Activated naive CD4-positive, alpha-beta T cell treated with Interleukin-2 at 50 U/mL for 16 hours (primary cell): ENCODE measurements at places on chromosomes 3 and 15.

- no peak for DNase-seq
These were observed 156.6 kb upstream of the NUDT16 start for GRCh38 chr3:131224886-131225550.

GRCh38 chr15:80587007-80587406 is 108.1 kb upstream of the ABHD17C start:
- no peak for DNase-seq

- DNase-seq, result no peak
These were observed 167.5 kb upstream of the TOPAZ1 start for GRCh38 chr3:44074181-44074580.

GRCh38 chr3:197593046-197593380 is 37.2 kb upstream of the BDH1 start:
- no peak for DNase-seq

DNA sequence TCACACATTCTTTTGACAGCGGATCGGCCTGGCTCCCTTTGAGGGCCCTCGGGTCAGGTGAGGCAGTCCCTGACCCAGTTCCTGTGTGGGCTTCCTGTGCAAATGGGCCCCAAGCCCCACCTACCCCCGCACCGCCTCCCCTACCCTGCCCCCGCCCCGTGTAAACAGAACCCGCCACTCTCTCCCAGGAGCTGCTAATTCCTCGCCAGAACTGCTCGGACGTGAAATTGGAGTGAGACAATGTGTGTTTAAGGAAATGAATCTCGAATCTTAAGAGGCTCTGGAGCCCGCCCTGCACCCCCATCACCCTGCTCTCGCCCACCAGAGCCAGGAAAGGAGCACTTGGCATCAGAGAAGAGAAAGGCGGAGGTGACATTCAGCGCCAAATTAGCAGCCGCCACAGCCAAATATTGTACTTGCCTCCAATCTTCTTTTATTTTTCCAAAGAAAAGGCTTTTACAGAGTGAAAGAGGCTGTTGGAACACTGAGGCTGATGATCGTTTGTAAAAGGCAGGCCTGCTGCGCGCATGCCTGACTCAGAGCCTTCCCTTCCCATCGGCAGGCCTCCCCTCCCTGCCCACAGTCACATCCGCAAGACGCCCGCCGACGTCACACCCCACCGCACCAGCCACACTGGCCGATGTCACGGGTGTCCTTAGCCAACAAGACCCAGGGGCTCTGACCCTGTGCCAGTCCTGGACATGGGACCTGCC is 53.1 kb downstream of the CACNA2D2 start:
- DNase-seq, result peak; percentile 49

DNA sequence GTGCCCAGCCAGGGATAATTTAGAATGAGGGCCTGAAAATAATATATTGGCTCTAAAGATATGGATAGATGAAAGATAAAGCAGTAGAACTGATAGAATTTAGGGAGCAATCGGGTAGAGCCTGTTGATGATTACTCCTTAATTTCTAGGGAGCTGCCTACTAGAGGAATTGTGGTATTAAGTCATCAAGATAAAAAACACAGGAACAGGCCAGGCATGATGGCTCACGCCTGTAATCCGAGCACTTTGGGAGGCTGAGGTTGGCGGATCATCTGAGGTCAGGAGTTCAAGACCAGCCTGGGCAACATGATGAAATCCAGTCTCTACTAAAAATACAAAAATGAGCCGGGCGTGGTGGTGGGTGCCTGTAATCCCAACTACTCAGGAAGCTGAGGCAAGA is 130.4 kb downstream of the PCCB start:
- DNase-seq, result no peak

DNA sequence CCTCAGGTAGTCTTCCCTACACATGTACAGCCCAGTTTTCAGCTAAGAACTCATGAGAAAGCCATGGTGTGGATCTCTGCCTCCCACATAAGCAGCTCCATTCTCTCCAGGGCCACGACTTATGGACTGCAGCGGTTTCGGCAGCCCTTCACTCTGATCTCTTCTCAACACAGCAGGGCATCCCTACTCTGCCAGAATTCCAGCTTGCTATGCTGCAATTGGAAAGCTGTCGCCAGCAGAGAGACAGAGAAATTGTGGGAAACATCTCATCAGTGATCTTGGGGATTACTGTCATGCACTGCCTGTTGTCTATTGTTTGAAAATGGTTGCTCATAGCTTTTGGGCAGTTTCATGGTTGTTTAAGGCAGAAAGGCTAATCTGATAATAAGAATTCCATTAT is 11.9 kb upstream of the BLM start:
- no peak for DNase-seq

DNA sequence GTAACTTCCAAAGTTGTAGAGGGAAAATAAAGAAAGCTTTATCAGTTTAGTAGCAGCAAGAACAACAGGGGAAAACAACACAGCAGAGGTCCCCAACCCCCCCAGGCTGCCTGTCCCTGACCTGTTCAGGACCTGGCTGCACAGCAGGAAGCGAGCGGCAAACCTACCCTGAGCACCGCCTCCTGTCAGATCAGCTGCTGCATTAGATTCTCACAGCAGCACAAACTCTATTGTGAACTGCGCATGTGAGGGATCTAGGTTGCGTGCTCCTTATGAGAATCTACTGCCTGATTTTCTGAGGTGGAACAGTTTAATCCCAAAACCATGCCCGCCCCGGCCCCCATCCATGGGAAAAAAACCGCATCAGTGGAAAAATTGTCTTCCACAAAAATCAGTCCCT is 40.3 kb downstream of the USP50 start:
- DNase-seq, result no peak

DNA sequence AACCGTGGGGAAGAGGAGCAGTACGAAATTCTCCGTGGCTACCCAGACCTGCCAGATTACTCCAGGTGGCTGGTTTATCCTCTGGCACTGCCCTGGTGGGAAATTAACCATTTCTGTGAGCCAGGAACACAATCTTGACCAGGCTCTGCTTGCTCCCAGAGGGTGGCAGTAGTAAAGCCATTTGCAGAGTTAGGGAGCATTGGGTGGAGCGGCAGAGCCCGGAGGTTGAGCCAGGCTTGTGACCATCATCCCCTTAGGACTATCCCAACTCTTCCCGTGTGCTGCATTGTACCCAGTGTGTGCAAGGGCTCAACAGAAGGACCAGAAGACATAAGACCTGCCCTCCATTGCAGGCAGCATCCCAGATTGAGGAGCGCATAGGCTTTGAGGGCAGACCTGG is 5.3 kb downstream of the KNG1 start:
- no peak for DNase-seq

GRCh38 chr15:79030470-79030869 is 60.1 kb downstream of the RASGRF1 start:
- no peak for DNase-seq
